GDM1 (cell line): ENCODE measurements at places on chromosomes 6 and 20.

- DNase-seq = no peak
Measured at GRCh38 chr20:51331481-51331880, 211.0 kb downstream of the NFATC2 start.

GRCh38 chr6:132333639-132334520 lies 67.4 kb downstream of the MOXD1 start:
- no peak for DNase-seq

DNA sequence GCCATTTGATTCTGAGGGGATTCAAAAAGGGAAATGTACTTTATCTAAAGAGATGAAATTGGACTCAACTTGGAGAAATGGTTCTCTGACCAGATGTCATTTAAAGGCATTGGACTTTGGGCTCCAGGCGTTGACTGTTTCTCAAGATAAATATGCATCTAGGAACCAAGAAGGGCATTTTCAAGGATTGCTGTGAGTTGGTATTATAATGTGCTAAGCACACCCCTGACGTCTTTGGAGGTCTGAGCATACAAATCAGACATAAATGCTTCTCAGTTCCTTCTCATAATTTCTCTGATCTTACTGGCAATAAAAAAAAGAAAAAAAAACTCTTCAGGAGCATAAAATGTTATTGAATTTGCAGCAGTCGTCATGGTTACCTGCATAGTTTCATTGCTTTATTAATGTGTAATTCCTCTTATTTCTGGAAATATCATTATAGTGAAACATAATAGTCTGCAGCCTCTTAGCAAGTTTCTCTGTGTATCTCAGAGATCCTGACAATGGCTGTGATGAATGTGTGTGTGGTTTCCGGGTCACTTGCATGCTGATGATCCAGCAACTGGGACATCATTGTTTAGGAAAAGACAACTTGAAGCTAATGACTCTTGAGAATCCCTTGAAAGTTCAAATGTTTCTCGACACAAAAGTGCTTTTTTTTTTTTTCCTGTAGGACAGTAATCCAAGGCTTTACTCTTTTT lies 136.0 kb downstream of the AIG1 start:
- DNase-seq = no peak

- no peak for DNase-seq
Measured at GRCh38 chr20:37323985-37324384, 22.0 kb upstream of the SRC start.

DNA sequence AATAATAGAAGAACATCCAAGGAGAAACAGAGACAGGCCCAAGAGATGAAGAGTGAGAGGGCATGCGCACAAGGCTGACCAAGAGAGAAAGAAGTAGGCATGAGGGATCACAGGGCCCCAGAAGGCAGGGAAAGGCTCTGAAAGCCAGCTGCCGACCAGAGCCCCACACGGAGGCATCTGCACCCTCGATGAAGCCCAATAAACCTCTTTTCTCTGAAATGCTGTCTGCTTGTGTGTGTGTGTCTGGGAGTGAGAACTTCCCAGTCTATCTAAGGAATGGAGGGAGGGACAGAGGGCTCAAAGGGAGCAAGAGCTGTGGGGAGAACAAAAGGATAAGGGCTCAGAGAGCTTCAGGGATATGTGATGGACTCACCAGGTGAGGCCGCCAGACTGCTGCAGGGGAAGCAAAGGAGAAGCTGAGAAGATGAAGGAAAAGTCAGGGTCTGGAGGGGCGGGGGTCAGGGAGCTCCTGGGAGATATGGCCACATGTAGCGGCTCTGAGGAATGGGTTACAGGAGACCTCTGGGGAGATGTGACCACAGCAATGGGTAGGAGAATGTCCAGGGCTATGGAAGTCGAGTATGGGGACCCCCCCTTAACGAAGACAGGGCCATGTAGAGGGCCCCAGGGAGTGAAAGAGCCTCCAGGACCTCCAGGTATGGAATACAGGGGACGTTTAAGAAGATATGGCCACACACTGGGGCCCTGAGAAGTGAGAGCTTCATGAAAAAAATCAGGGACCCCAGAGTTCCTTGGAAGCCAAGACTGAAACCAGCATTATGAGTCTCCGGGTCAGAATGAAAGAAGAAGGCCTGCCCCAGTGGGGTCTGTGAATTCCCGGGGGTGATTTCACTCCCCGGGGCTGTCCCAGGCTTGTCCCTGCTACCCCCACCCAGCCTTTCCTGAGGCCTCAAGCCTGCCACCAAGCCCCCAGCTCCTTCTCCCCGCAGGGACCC lies 981 bp upstream of the TNF start:
- no peak for DNase-seq

GRCh38 chr6:72869621-72870020 lies 247.8 kb downstream of the KCNQ5 start:
- DNase-seq = no peak

- DNase-seq = no peak
Measured at GRCh38 chr6:70839286-70840266, 117.3 kb downstream of the B3GAT2 start.

GRCh38 chr6:20338156-20338555 lies 63.5 kb upstream of the E2F3 start:
- DNase-seq = no peak

- DNase-seq = no peak
Measured at GRCh38 chr20:2920473-2920872, 47.2 kb downstream of the PTPRA start.
